ENCODE measurements at places on chromosomes 12 and 14. TPM values are rescaled to one million over a fixed set of nuclear protein-coding genes. Genes with fewer than 3 reads are reported as not detected.

ANO2 gene
- 0.14 TPM for polyA plus RNA-seq

AVPR1A gene
- not detected for polyA plus RNA-seq

ETFBKMT gene
- polyA plus RNA-seq, result 1.1 TPM

FOXN4 gene
- not detected for polyA plus RNA-seq

TMEM260 gene
- polyA plus RNA-seq, result 8.8 TPM

DPPA3 gene
- polyA plus RNA-seq, result not detected

- H3K4me3 ChIP-seq, result no peak overlapping the region
- peaks cover 22% of the 10 kb centered on the region for H3K4me1 ChIP-seq
- H3K36me3 ChIP-seq, result no peaks in the 10 kb centered on the region
- DNase-seq, result no peak
- H3K27ac ChIP-seq, result no peak overlapping the region
These were observed 168.6 kb downstream of the TMTC3 start for GRCh38 chr12:88310666-88311065.

- H3K27ac ChIP-seq, result peak within 1 kb of the TSS; percentile 82
- peak within 1 kb of the TSS; percentile 92 for H3K4me3 ChIP-seq
- no peak for DNase-seq
- peaks cover 9% of the 10 kb centered on the region for H3K36me3 ChIP-seq
These were observed at the start of gene MRPL52 for GRCh38 chr14:22829661-22830442. Gene MRPL52 (plus strand): TSS chr14:22829887. CDS start chr14:22829913, 26 bp downstream.

DNA sequence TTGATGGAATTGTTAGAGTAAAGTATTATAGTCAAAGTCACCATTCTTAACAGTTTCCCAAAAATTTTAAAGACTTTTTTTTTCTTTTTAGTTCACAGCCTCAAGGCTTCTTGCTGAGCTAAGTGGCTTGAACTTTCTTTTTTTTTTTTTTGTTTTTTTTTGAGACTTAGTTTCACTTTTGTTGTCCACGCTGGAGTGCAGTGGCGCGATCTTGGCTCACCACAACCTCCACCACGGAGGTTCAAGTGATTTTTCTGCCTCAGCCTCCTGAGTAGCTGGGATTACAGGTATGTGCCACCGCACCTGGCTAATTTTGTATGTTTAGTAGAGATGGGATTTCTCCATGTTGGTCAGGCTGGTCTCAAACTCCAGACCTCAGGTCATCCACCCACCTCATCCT lies 92.8 kb downstream of the SETD3 start:
- H3K27ac ChIP-seq, result no peak overlapping the region
- H3K36me3 ChIP-seq, result no peaks in the 10 kb centered on the region
- no peak overlapping the region for H3K4me3 ChIP-seq
- no peaks in the 10 kb centered on the region for H3K4me1 ChIP-seq
- peaks cover 26% of the 10 kb centered on the region for H3K27me3 ChIP-seq
- DNase-seq, result no peak

GRCh38 chr12:18955594-18955993 lies 173.9 kb upstream of the PLEKHA5 start:
- no peaks in the 10 kb centered on the region for H3K36me3 ChIP-seq
- no peaks in the 10 kb centered on the region for H3K4me1 ChIP-seq
- H3K4me3 ChIP-seq, result no peak overlapping the region
- H3K27ac ChIP-seq, result no peak overlapping the region
- no peak for DNase-seq
- H3K27me3 ChIP-seq, result no peaks in the 10 kb centered on the region

- peaks cover 16% of the 10 kb centered on the region for H3K27me3 ChIP-seq
- H3K4me3 ChIP-seq, result no peak overlapping the region
- H3K36me3 ChIP-seq, result no peaks in the 10 kb centered on the region
- no peak overlapping the region for H3K27ac ChIP-seq
These were observed 87.5 kb downstream of the PLXNC1 start for GRCh38 chr12:94235848-94236247.

- H3K4me3 ChIP-seq, result no peak overlapping the region
- no peaks in the 10 kb centered on the region for H3K4me1 ChIP-seq
- DNase-seq, result no peak
- no peaks in the 10 kb centered on the region for H3K27me3 ChIP-seq
- peaks cover 4% of the 10 kb centered on the region for H3K36me3 ChIP-seq
These were observed 32.9 kb downstream of the ALKBH1 start for GRCh38 chr14:77674931-77675330.

GRCh38 chr14:75865531-75865930 lies 116.3 kb downstream of the TGFB3 start:
- no peak for DNase-seq
- no peaks in the 10 kb centered on the region for H3K36me3 ChIP-seq
- H3K27ac ChIP-seq, result no peak overlapping the region
- H3K4me3 ChIP-seq, result no peak overlapping the region
- H3K27me3 ChIP-seq, result no peaks in the 10 kb centered on the region
- H3K4me1 ChIP-seq, result peaks cover 21% of the 10 kb centered on the region

DNA sequence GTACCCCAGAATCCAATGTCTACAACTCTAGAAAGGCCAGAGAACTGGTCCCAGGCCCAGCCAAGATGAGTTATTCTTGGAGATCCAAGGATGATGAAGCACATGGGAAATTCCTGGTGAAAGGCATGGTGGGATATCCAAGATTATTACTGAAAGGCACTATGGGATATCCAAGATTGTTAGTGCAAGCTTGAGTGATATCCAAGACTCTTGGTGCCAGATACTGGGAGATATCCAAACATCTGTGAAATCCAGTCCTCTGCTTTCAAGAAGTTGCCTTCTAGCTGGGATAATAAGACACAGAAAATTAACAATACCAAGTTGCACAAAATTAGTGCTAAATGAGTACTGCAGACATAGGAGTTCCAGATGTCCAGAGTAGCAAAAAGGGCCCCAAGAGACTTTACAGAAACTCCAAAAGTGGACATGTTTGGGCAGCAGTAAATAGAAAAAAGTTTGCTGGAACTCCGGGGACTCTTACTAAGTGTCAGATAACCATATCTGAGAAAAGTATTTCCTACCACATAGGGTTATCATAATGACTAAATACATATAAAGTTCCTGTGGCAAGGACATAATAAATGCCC lies 34.6 kb downstream of the PHLDA1 start:
- H3K36me3 ChIP-seq, result no peaks in the 10 kb centered on the region
- no peak for DNase-seq
- no peaks in the 10 kb centered on the region for H3K27me3 ChIP-seq
- no peak overlapping the region for H3K4me3 ChIP-seq
- peak overlapping the region; percentile 57 for H3K27ac ChIP-seq

DNA sequence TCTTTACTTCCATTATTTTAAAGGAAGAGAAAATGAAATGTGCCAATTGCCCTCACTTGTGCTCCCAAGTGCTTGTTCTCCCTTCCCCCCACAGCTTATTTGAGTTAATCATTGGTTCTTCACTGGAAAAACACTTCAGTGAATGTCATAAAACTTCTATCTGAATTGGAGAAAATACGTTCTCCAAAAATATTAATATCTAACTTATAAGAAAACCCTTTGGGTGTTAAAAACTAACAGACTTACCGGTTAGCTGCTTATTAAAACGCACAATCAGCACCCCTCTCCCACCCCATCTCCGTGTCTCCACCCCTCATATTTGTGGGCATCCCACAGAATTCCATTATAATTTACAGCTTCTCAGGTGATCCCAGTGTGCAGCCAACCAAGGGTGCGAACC lies 31.7 kb downstream of the PLEKHA5 start:
- no peaks in the 10 kb centered on the region for H3K27me3 ChIP-seq
- H3K27ac ChIP-seq, result no peak overlapping the region
- DNase-seq, result no peak

DNA sequence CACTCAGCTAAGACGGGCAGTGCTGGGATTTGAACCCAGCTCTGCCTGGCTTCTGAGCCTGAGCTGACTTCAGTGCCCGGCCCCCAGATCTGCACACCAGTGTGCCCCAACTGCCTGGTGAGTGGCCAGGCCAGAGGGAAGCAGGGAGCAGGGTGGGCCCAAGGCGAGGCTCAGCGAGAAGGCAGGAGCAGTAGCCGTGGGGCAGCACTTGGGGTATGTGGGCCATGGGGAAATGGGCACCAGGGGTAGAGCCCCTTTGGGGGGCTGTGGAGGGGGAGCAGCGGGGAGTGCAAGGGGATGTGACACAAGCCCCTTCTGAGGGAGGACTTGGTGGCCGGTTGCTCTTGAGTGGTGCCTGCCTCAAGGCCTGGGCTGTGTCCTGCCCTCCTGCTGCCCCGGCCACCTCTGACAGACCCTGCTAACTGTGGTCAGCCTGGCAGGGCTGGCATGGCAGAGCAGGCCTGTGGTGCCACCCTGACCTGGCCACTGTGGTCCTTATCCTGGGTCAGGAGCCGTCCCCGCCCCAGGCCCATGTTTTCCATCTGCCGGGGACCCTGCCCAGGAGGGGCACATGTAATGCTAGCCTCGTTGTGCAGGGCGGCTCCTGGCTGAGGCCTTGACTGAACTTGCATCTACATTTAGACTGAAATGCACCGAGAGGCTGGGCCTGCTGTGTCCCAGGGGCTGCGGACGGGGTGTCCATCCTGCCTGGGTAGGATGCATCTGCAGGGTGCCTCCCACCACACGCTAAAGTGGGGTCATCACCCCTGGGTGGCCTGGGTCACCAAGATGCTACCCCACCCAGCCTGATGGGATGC lies 90.5 kb downstream of the KIF26A start:
- H3K4me3 ChIP-seq, result no peak overlapping the region
- DNase-seq, result no peak
- H3K36me3 ChIP-seq, result no peaks in the 10 kb centered on the region
- no peaks in the 10 kb centered on the region for H3K4me1 ChIP-seq
- no peaks in the 10 kb centered on the region for H3K27me3 ChIP-seq

DNA sequence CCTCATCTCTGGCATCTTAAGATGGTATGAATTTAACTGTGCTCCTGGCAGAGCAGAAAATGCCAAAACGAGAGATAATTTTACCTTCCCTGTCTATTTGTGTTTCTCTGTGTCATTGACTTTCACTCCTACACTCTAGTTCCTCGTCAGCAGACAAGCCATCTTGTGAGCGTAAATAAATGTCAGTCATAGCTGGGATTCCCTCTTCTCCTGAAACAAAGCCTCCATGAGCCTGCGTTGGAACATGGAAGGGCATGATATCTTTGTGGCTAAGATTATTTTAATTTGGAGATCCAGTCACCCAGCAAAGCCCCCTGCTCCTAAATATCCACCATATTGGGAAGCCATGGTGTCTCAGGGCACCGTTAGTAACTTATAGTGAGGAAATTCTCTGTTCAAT lies 37.8 kb upstream of the TUNAR start:
- H3K27me3 ChIP-seq, result no peaks in the 10 kb centered on the region
- H3K4me1 ChIP-seq, result no peaks in the 10 kb centered on the region
- H3K36me3 ChIP-seq, result no peaks in the 10 kb centered on the region
- H3K27ac ChIP-seq, result no peak overlapping the region

- no peaks in the 10 kb centered on the region for H3K4me1 ChIP-seq
- H3K36me3 ChIP-seq, result no peaks in the 10 kb centered on the region
- H3K27ac ChIP-seq, result no peak overlapping the region
- no peak for DNase-seq
These were observed 36.8 kb downstream of the IQSEC3 start for GRCh38 chr12:103169-103981.

- no peak for DNase-seq
- no peaks in the 10 kb centered on the region for H3K27me3 ChIP-seq
- no peaks in the 10 kb centered on the region for H3K4me1 ChIP-seq
- H3K4me3 ChIP-seq, result no peak overlapping the region
These were observed 23.4 kb upstream of the SFSWAP start for GRCh38 chr12:131687346-131688125.

DNA sequence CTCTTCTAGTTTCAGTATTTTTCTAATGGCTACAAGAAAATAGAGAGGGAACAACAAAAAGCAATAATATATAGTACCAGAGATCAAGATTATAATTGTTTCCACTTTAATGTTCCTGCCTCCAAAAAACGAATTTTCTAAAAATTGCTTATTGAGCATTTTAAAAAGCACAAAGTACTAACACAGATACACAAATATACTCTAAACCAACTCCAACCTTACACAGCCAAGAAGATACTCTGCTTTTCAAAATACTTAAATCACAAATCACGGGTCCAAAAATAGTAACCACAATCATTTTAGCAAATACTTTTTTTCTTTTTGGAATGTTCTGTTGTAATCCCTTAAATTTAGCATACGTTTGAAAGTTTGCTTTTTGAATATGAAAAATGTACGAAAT lies 2.0 kb downstream of the YAF2 start:
- H3K4me1 ChIP-seq, result peaks cover 2% of the 10 kb centered on the region
- no peak overlapping the region for H3K4me3 ChIP-seq
- no peak overlapping the region for H3K27ac ChIP-seq

- H3K4me1 ChIP-seq, result no peaks in the 10 kb centered on the region
- no peak overlapping the region for H3K27ac ChIP-seq
- DNase-seq, result no peak
- peaks cover 27% of the 10 kb centered on the region for H3K36me3 ChIP-seq
- no peaks in the 10 kb centered on the region for H3K27me3 ChIP-seq
- H3K4me3 ChIP-seq, result no peak overlapping the region
These were observed 36.5 kb downstream of the SINHCAF start for GRCh38 chr12:31289441-31289840.

DNA sequence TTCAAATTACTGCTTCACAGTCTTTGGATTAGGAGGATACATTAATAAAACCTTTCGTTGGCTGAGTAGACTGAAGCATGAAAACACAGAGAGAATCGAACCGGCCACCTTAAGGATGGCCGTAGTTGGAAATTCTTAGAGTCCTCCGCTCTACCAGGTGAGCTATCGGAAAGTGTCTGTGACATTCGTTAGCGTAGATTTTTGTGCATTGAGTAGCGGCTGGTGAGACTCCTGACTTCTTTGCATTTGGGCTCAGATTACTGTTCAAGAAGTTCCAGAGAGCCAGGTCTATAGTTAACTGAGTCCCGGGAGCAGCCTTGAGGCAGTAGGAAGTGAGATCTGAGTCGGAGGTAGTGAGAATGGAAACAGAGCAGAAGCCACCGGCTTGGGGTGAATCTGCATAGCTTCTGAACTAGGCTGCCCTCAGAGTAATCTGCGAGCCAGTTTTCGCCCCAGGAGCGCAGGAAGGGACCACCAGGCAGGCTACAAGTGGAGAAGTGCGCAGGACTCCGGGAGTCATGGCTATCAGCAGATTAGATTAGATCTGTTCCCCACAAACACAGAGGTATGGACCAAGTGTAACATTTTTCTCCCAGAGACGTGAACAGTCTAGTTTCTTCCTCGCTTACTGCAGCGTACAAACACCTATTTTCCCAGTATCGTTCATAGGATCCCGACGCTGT lies 11.0 kb downstream of the OR6S1 start:
- peak overlapping the region; percentile 61 for H3K27ac ChIP-seq
- H3K27me3 ChIP-seq, result no peaks in the 10 kb centered on the region
- peaks cover 20% of the 10 kb centered on the region for H3K4me1 ChIP-seq
- H3K36me3 ChIP-seq, result no peaks in the 10 kb centered on the region
- peak overlapping the region; percentile 43 for H3K4me3 ChIP-seq

All from keratinocyte (primary cell).